NCI-H2081 (cell line): ENCODE measurements at places on chromosomes 7 and 10.

- DNase-seq, result no peak
Observed at GRCh38 chr10:104332243-104333031, 5.8 kb downstream of the ITPRIP start.

DNA sequence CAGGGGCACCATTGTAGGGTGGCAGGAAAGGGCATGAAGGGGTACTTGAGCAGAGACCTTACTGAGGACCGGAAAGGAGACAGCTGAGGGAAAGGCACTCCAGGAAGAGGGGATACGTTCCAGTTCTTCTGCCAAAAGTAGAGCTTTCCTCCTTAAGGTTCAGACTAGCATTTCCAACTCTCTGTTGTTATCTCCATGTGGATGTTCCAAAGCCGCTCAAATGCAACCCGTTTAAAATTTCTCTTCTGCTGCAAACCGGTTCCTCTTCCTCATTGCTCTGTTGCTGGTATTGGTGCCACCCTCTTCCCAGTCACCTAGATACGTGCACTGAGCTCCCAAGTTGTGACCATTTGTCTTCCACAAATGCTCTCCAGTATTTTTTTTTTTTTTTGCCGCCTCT lies 47.5 kb downstream of the TMEM209 start:
- DNase-seq, result no peak

- no peak for DNase-seq
Observed at GRCh38 chr10:128557149-128557710, 431.0 kb upstream of the MKI67 start.

DNA sequence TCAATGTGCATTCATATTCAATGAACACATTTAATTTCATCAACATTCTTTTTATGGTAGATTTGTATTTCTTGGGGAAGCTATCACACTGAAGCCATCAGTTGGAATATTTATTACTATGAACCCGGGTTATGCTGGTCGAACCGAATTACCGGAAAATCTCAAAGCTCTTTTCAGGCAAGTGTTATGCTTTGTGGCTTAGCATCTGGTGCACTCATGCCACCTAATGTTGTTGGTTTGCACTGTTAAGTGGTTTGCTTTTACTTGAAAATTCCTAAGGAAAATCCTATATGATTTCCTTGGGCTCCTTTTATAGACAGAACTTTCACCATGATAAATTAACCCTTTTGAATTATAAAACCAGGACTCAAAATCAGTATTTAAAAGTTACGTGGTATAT lies 147.9 kb downstream of the DNAH11 start:
- DNase-seq, result no peak

- no peak for DNase-seq
Observed at GRCh38 chr10:3786295-3787015, 1.4 kb upstream of the KLF6 start.

- no peak for DNase-seq
Observed at GRCh38 chr10:80196270-80196949, 8.9 kb downstream of the ANXA11 start.

DNA sequence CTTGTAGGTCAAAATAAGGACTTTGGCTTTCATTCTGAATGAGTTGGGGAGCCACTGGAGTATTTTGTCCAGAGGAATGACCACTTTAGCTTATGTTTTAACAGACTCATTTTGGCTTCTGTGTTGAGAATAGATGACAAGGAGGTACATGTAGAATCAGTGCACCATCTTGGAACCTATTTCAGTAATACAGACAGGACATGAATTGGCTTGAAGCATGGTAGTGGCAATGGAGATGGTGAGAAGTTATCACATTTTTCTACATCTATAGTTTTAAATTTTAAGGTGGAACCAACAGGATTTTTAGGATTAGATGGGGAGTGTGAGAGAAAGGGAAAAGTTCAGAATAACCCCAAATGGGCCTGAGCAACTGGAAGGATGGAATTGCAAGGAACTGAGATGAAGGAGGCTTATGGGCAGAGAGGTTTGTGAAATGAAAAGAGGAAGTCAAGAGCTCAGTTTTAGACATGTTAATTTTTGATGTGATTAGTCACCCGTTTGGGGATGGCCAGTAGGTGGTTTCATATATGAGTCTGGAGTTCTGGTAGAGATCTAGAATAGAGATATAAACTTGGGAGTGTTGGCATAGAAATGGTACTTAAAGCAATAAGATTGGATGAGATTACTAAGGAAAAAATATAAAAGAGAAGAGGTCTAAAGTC lies 89.2 kb upstream of the JAZF1 start:
- no peak for DNase-seq

DNA sequence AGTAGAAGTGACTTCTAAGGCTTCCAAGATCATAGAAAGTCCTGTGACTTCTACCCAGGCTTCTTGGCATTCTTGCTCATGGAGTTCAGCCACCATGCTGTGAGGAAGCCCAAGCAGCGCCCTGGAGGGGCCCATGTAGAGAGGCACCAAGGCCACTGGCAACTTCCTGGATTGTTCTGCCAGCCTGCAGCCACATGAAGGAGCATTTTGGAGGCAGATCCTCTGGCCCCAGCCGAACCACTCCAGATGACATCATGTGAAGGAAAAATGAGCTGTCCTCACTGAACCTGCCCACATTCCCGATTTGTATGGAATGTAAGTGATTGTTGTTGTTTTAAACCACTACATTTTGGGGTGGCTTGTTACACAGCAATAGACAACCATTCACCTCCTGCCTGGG lies 51.5 kb upstream of the MNX1 start:
- no peak for DNase-seq

DNA sequence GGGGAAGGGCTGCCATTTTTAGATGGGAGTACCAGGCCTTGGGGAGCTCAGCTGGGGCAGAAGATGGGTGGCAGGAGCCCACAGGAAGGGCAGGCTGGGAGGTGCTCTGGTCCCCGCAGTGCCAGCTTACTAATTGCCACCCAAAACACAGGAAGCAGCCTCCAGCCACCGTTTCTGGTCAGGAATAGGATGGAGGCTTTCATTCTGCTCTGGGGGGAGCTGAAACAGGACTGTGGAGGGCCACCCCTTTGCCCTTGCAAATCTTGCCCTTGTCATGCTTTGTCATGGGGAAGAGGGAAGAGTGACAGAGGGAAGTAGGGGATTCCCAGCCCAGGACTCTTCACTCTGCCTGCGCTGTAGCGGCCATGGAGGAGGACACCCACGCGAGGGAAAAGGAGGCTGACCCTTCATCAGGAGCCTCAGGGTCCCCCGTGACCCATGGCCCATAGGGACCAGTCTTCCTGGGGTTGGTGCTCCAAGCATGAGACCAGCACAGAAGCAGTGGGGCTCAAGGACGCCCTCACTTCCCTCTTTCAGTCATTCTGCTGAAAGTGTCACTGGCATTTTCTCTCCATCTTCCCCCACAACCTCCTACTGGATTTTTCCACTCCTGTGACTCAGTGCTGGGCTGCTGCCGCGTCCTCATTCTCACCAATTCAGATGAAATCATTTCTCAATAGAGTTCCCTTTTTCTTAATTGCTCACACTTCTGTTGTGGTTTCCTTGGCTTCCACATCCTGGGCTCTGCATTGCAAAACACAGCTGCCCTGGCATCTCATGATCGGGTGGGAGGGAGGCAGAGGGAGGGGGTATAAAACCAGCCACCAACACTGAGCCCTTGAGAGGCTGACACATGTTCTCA lies 61.9 kb downstream of the MKI67 start:
- no peak for DNase-seq

GRCh38 chr7:73769481-73770001 lies 529 bp downstream of the CLDN3 start:
- peak; percentile 49 for DNase-seq

- no peak for DNase-seq
Observed at GRCh38 chr7:6175645-6176044, 96.8 kb downstream of the CYTH3 start.

DNA sequence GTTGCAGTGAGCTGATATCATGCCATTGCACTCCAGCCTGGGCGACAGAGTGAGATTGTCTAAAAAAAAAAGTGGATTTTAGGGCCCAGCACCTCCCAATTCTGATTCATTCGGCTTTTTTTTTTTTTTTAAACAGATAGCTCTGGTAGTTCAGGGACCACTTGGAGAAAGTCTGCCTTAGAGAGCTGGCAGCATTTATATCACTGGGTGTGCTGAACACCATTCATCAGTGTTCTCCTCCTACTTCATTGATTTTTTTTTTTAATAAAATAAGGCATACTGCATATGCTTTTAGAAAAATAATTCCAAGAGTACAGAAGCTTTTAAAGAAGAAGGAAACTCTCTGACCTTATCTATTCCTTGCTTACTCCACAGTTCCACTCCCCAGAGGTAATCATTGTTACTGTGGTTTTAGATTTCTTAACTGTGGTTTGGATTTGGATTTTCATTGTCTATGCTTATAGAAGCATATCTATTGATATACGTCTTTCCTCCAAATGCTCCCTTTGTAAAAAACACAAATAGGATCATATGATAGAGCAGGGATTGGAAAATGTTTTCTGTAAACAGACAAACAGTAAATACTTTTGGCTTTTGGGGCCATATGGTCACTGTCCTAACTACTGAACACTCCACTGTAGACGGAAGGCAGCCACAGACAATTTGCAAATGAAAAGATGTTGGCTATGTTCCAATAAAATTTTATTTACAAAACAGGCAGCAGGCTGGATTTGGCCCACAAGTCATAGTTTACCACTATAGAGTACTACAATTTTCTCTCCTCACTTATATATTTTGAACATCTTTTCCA lies 21.1 kb upstream of the SAR1A start:
- DNase-seq, result no peak

- no peak for DNase-seq
Observed at GRCh38 chr10:88117869-88118632, 254.6 kb downstream of the PTEN start.

- DNase-seq, result no peak
Observed at GRCh38 chr10:10959666-10960065, 58.0 kb upstream of the CELF2 start.

DNA sequence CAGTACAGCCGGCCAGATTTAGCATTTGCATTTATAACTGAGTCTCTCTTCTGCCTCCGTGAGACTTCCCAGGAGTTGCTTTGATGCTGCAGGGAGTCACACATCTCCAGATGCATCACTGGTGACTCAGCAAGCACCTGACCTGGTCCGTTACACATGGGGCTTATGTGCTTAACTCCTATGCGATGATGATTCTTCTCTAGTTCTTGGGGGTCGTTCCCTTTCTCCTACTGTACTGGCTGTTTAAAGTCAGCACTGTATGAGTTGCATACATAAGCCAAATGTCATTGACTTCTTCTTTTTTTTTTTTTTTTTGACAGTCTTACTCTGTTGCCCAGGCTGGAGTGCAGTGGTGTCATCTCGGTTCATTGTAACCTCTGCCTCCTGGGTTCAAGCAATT lies 13.0 kb upstream of the AKR1E2 start:
- no peak for DNase-seq
